Activated gamma-delta T cell treated with anti-CD3 and anti-CD28 coated beads, Interleukin-2, amount 50 U/mL, for 16 hours (primary cell): ENCODE measurements at places on chromosomes 2 and 18.

DNA sequence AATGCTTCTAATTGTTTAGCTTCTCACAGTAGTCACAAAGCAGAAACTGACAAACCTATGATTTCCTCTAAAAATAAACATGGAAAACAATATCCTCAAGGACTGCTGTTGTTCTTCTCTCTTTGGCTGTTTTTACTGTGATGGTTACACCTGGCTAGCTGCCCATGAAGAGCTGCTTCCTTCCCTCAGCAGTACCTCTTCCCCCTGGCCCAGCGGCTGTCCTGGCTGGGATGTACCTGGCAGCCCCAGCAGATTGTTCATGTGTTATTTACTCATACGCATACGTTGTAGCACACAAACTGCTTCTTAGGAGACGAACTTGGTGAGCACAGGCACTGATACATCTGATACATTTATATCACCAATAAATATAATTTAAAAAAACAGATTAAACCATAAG is 27.4 kb downstream of the NEMP2 start:
- DNase-seq: no peak

DNA sequence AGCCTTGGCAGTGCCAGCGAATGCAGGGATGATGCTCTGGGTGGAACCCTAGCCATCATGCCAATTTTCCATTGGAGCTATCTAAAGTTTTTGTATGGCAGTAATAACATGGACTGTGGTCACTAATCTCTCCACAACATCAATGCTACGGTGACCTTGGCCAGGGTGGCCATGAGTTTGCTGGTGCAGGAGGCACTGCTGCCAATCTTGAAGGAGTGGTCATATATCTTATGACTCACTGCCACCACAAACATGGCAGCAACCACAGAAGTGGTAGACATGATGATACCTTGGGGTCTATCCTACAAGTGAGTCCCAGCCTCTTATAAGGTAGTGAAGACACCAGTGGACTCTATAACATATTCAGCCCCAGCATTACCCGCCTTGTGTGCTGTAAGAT is 104.6 kb downstream of the EVA1A start:
- DNase-seq: no peak

- DNase-seq: no peak
Measured at GRCh38 chr18:58863539-58864145, 1.0 kb upstream of the ZNF532 start.

DNA sequence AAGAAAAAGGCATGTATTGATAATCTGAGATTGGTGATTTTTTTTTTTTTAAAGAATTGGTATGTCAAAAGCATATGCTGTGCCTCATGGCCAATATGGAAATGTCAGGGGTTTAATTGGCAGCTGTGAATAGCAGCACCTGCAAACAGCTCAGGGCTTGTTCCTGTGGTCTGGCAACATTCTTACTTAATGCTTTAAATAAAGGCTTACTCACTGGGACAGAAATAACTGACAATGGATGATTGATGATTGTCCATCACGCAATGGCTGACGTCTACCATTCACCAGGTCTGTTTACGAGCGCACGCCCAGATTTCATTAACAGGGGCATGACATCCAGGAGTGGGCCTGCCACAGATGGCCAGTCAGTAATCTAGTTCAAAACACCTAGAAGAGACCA is 66.7 kb downstream of the ETAA1 start:
- no peak for DNase-seq

GRCh38 chr2:212737392-212738172 is 199.0 kb upstream of the ERBB4 start:
- no peak for DNase-seq

- DNase-seq: no peak
Measured at GRCh38 chr2:132588576-132588975, 81.4 kb downstream of the LYPD1 start.

- no peak for DNase-seq
Measured at GRCh38 chr2:120182019-120182560, 41.1 kb downstream of the TMEM185B start.

- DNase-seq: no peak
Measured at GRCh38 chr2:199602271-199602895, 144.6 kb upstream of the SATB2 start.

- no peak for DNase-seq
Measured at GRCh38 chr2:29113891-29114321, 1.3 kb upstream of the CLIP4 start.

DNA sequence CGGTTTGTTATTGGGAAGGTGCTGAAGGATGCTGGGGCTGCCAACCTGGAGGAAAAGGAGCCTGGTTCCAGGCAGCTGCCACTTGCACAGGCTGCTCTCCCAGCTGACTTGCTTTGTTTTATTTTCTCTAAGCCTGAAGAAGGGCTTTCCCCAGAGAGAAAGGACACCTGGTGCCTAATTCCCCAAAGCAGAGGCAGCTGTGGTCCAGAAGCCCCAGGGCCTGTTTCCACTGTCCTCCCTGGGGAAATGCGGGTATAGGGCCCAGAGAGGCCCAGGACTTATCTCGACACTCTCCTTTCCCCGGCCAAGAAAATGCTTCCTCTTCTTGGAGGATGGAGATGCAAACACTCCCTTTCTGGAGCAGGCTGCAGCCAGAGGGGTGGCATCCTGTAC is 30.1 kb downstream of the INO80C start:
- DNase-seq: no peak
